Stimulated activated CD8-positive, alpha-beta memory T cell treated with anti-CD3 and anti-CD28 coated beads, Interleukin-15, amount 100 ng/mL, for 48 hours (primary cell): ENCODE measurements at places on chromosomes 6 and 20.

GRCh38 chr6:111950661-111951496, 77.6 kb upstream of the FYN start:
- no peak for DNase-seq

DNA sequence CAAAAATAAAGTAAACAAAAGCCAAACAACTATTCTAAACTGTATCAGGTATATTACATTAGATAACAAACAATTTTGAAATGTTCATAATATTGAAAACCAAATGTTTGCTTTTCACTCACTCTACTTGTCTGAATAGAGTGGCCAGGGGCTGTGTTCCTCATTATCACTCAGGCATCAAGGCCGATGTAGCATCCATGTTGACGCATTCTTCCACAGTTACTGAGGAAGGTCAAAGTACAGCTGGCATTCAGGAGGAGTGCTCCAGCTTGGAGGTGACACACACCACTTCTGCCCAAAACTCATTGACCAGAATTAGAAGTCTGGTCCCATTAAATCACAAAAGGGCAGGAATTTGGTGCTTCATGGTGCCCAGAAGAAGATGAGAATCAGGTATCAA, 137.6 kb upstream of the MANEA start:
- no peak for DNase-seq

DNA sequence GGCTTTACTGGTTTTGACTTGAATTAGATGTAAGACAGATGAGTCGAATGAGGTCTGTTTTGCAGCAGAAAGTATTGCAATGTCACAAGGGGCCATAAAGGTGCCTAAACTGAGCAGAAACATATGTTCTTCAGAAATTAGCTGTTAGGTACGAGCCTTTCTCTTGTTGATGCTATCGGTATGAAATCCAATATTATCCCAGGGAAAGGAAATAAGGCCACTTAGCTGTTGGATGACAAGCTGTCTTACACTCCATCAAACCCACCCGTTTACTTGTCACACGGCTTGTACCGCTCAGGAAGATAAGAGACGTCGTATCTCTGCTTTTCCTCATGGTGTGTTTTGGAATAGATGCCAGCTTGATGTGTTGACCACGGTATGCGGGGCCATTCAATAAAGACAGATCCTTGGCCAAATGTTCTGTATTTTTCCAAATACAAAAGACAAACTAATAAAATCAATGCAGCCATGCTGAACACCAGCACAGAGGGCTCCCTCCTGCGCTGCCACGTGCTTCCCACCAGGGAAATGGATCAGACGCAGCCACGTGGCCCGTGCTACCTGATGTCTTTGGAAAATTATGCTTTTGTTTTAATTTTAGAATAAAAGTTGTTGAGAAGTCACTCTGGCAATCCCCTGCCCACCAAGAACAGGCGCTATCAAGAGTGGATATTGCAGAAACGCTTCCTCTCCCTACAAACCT, 255.9 kb upstream of the SULF2 start:
- no peak for DNase-seq

DNA sequence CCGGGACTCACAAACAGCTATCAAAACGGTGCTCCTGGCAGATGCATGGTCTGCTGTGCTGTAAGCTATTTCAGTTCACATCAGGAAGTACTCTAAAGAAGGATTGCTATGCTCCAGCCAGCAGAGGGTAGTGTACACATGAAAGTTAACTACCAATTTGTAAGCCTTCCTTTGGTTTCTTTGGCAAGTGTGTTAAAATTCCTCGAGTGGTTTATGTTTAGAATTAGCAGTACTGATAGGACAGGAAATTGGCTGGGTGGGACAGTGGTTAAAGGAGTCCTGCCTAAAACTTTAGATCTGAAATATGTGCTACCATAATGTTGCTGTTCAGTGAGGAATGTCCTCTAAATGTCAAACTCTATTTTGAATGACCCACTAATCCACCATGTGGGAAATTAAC, 47.4 kb downstream of the TRMT11 start:
- no peak for DNase-seq

DNA sequence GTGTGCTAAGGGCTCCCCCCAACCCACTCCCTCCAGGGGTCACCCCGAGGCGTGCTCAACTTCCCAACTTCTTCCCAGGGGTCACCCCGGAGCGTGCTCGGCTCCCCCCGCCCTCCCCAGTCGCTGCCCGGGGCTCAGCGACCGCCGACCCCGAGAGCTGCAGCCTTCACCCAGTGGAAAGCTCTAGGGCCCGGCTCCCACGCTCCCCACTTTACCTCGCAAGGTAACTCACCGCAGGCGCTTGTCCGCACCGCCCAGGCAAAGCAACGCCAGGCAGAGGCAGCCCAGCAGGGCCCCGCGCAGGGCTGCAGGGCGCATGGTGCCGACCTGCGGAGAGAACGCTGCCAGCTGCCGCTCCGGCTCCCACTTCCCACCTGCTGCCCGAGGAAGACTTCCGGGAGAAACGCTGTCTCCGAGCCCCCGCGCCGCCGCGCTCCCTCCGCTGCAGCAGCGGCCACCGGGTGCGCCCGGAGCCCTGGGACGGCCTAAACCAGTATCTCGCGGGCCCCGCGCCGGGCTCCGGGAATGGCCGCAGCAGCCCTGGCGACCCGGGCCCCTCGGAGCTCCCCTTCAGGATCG, 396 bp downstream of the RNASET2 start:
- no peak for DNase-seq

GRCh38 chr20:8545212-8545611, 413.1 kb downstream of the PLCB1 start:
- no peak for DNase-seq

- no peak for DNase-seq
Measured at GRCh38 chr20:37943501-37944455, 40.9 kb downstream of the VSTM2L start.

- DNase-seq, result no peak
Measured at GRCh38 chr6:151389618-151390275, 1.6 kb downstream of the ZBTB2 start.

GRCh38 chr6:21294144-21294543, 299.4 kb upstream of the SOX4 start:
- DNase-seq, result no peak
